ENCODE measurements at places on chromosomes 2 and 18.

GRCh38 chr2:156908825-156909224 lies 348.7 kb upstream of the GALNT5 start:
- no peak for DNase-seq

DNA sequence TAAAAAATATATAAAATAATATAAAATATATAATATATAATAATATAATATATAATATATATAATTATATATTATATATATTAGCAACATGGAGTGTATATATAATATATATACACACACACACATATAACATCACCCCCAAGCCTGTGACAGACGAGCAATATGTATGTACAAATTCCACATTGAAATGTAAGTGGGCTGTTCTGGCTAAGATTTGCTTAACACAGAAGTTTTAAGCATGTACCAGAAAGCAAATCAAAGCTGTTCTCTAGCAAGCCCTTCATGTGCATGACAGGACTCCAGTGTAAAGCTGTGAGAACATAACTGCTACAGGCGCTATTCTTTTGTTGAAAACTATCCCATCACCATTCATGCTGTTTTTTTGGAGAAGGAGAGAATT lies 261.7 kb upstream of the TNP1 start:
- DNase-seq, result no peak

DNA sequence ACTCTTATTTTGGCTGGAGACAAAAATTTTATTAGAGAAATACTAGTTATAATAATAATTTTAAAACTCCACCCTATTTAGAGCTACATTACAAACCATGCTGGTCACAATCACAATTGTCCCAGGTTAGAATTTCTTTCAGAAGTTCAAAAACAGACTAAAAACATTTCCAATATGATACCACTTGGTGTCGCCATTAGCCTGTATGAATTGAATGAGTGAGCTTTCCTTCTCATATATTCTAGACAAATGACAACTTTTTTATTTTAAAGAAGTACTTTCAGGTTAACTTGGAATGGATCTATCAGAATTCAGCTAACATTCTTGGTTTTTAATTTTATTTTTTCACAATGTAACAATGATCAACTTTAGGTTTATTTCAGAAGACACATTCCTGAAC lies 48.0 kb downstream of the SERPINB8 start:
- DNase-seq, result no peak

DNA sequence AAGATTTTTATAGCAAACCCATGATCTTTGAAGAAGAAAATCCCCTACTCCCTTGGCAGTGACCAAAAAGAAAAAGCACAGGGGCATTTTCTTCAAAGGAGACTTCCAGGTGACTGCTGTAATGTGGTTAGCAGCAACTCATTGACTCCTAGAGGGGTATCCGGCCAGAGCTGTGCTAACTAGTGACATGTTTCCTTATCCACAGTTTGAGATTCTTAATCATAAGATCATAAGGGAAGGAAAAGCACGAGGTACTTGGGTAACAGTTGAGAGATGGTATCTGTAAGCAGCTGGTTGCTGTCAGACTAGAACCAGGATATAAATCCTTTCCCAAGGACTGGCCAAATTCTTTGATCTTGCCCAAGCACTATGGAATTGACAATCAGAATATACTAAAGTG lies 124.7 kb downstream of the MREG start:
- no peak for DNase-seq

GRCh38 chr2:127217470-127218325 lies 2.4 kb downstream of the CYP27C1 start:
- DNase-seq, result no peak

GRCh38 chr2:185215497-185215896 lies 523.1 kb upstream of the FSIP2 start:
- no peak for DNase-seq

DNA sequence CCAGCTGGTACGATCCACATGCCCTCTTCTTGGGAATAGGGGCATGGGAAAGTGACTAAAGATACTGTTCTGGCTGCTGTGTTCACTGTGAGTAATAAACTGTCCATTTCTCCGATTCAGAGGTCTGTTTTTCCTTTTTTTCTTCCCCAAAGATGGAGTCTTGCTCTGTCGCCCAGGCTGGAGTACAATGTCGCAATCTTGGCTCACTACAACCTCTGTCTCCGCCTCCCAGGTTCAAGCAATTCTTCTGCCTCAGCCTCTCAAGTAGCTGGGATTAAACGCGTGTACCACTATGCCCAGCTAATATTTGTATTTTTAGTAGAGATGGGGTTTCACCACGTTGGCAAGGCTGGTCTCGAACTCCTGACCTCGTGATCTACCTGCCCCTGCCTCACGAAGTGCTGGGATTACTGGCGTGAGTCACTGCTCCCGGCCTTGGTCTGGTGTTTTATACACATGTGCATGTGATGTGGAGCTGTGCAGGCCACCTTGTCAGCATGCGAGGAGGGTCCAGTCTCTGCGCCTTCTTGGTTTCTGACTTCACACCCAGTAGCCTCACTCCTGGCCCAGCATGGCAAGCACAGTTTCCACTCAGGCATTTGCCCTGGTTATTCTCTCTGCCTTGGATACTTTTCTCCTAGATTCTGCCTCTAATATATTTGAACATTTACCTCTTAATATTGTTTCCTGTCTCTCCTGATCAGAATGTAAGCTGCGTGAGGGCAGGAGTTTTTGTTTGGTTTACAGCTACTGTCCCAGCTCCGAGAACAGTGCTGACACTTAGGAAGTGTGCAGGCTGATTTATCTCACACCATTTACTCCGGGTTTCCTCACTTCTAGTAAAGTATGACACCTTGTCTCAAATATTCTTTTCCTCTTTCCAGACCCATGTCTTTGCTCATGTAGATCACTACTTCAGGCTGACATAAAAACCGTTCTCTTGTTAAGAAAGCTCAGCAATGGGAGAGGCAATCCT lies 19.7 kb downstream of the PTPN18 start:
- DNase-seq, result no peak

GRCh38 chr2:20577495-20578235 lies 73.2 kb downstream of the HS1BP3 start:
- no peak for DNase-seq

GRCh38 chr18:74531043-74531442 lies 3.3 kb upstream of the CNDP1 start:
- no peak for DNase-seq

GRCh38 chr2:221850076-221850475 lies 278.0 kb upstream of the EPHA4 start:
- no peak for DNase-seq

DNA sequence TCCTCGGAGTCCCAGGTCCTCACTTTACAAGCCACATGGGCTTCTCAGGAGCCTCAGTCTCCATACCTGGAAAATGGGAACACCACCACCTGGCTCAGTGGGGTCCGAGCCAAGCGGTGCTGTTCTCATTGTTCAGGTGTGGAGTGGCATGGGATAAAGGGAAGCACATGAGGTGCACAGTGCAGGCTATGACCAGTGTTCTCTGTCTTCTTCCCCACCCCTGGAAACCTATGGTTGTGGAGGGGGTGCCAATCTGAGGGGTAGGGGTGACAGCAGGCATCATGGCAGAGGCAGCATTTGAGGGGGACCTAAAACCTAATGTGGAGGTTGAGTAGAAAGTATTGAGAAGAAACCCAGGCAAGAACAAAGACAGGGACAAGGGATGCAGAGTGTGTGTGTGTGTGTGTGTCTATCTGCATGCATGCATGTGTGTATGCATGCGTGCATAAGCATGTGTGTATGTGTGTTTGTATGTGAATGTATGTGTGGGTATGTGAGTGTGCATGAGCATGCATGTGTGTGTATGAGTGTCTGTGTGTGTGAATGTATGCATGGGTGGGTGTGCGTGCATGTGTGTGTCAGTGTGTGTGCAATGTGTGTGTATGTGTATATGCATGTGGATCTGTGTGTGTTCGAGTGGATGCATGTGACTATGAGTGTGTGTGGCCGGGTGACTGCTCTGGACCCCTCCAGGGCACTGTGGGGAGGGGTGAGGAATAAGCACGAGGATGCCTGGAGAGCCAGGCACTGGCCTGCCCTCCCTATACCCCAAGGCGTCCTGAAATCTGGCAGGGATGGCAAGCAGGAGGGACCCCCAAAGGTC lies 4.0 kb downstream of the KIF1A start:
- no peak for DNase-seq

DNA sequence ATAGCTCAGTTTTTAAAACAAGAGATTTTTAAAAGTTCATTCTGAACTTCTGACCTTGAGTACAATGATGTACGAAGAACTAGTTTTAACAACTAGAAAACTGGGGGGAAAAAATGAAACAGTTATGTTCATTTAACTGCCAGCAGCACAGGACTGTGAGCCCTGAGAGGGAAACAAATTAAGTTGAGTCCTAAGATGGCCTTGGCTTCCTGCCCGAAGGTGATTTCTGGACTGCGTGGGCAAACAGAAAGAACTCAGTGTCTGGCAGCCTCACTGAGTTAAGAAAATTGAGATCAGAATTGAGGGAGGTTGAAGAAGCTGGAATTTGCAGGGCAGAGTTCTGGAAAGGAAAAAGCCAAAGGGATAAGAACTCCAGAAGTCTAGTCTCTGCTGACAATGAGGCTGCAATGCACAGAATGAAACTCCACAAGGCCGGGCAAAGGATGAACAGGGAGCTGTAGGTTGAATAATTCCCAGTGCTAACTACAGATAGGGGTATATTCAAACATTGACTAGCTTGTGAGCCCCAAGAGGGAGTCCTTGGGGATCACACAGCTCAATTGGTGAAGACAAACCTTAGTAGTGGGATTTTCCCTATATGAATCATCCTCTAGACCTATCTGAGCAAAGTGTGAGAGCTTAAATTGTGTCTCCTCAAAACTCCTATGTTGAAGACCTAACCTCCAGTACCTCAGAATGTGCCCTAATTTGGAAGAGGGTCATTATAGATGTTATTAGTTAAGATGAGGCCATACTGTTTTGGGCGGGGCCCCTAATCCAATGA lies 13.1 kb upstream of the CRACDL start:
- DNase-seq, result no peak

DNA sequence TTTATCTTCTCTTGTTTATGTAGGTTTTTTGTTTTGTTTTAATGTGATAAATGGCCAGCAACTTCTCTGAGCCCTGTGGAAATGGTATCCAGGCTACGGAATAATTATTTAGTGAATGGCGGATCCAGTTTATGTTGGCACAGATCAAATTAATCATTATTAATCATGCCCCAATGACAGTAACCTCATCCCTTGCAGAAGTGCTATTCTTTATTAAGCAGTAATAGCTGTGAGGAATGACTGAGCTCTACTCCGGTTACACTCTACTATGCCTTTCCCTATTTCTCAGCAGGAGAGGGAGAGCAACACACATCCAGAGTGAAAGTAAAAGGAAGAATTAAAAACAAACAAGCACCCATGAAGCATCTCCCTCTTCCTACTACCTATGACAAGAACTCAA lies 84.8 kb downstream of the SETBP1 start:
- no peak for DNase-seq

DNA sequence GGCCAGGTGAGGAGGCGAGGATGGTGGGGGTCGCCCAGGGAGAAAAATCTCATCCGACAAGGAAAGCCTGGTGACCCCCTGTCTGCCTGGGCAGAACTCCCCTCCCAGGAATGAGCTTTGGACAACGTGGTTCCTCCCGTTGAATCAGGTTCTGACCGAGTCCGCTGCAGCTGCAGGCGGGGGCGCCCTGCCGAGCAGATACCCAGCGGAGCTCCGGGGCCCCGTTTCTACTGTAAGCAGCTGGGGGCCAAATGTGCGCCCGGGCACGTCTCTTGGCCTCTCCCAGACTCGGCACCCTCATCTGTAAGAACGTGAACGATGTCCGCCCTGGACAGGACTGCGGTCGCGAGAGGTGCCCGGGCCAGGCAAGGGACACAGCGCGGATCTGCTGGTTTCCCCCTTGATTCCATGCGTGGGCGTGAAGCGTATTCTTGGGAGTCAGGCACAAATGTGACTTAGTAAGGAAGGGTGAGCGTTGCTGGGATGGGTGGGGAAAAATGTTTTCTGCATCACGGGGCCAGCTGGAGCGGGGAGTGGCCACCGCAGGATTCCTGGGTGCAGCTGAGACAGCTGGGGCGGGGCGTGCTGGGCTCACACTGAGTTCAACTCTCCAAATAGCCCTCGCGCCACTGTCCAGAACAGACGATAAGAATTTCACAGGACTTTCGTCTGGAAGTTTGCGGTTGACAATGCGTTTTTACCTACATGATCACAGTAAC lies 20.2 kb upstream of the TUBB6 start:
- DNase-seq, result no peak

DNA sequence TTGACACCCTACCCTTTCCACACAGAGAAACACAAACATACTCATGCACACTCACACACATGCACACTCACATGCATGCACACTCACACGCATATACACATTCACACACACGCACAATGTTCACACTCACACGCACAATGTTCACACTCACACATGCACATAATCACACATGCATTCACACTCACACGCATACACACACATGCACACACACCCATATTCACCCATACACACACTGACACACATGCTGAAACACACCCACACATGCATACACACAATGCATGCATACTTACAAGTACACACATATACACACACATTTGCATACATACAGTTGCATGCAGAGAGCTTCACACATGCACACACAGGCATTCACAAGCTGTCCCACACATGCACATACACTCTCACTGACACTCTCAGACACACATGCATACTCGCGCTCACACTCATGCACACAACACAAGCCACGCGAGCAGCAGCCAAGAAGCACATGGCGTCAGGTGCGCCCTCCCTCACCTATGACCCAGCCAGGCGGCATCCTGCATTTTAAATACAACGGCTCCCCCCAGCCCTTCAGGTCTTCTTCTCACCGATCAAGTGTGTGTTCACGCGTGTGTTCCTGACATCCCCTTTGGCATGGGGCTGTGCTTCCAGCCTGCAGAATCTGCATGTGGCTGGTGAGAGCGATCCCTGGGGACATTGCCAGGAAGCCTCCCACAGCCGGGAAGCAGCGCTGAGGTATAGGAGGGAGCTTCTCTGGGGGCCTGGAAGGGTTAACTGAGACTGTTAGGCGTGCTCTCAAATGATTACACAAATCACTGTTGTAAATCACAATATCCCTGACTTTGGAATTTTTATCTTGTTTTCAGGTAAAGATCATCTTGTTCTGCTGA lies 195.1 kb downstream of the RTP5 start:
- DNase-seq, result no peak

DNA sequence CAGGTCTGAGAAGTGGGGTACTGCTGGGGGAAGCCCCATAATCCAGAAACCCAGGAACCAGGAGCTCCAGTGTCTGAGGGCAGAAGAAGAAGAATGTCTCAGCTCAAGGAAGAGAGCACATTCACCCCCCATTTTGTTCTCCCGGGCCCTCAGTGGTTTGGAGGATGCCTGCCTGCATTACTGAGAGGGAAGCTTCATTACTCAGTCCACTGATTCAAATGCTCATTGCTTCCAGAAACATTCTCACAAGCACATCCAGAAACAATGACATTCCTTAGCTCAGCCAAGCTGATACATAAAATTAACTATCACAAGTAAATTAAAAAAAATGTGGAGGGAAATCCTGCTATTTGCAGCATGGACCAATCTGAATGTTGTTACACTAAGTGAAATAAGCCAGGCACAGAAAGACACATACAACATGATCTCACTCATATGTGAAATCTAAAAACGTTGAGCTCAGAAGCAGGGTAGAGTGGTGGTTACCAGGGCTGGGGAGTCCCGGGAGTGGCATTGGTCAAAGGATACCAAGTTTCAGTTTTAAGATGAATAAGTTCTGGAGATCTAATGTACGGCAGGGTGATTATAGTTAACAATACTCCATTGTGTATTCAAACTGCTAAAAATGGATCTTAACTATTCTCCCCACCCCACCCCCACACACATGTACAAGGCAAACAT lies 459.3 kb downstream of the GALR1 start:
- DNase-seq, result no peak

- no peak for DNase-seq
Measured at GRCh38 chr2:120847700-120848321, 112.1 kb downstream of the GLI2 start.

All from CD4-positive, alpha-beta memory T cell (primary cell).